ENCODE measurements at places on chromosomes 11 and 22.

GRCh38 chr11:109036011-109036410, 371.1 kb downstream of the DDX10 start:
- no peak for DNase-seq

DNA sequence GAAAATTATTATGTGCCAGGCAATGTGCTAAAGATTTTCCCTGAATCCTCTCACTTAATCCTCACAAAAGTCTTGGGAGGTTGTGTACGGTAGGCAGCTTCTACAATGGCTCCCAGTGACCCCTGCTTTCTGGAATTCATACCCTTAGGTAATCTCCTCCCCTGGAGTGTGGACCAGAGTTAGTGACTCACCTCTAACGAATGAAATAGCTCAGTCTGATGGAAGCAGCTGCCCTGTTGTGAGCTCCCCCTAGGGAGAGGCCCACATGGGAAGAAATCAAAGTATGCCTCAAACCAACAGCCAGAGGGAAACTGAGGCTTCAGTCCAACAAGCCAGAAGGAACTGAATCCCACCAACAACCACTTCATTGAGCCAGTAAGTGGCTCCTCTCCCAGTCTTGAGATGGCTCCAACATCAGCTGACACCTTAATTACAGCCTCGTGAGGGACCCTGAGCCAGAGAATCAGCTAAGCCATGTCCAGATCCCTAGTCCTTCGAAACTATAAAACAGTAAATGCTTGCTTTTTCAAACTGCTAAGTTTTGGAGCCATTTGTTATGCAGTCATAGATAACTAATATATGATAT, 98.9 kb upstream of the ISX start:
- no peak for DNase-seq

DNA sequence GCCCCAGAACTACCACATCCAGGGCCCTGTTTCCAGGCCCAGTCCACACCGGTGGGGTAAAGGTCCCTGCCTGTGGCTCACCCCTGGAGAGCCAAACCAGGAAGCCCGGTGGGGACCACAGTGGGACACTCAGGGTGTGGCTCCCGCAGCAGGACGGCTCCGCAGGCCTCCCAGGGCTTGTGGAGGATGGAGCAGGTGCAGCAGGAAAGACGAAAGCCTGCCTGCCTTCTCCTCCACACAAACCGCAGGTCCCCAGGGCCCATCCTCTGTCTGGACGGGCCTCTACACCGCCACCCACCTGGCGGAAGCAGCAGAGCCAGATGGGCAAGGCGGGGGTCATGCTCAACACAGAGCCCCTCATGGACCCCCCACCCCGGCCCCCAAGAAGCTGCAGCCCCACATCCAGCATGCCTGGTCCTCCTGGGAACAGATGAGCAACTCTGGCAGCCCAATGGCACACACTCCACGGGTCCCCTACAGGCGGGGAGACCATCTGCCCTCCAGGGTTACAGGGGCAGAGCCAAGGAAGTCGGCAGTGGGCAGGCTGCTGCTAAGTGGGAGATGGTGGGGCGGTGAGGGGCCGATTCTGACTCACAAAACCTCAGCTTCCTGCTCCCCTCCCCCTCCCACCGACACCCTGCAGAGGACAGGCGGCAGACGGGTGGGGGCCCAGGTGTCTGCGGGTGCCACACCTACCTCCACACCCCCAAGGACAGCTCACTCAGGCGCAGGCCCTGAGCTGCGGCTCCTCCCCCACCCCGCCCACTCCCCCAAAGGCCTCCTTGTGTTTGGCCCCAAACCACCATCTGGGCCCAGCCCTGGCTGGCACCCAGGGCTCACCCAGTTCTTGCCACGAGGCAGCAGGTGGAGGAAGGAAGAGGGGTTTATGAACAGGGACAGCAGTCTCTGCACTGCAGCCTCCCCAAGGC, 5.2 kb downstream of the SBF1 start:
- no peak for DNase-seq

- no peak for DNase-seq
Measured at GRCh38 chr11:64592234-64592615, 1.2 kb downstream of the SLC22A12 start.

GRCh38 chr11:86418917-86419316, 44.2 kb downstream of the CCDC81 start:
- DNase-seq = no peak

- no peak for DNase-seq
Measured at GRCh38 chr11:47175746-47176327, 842 bp downstream of the ARFGAP2 start.

DNA sequence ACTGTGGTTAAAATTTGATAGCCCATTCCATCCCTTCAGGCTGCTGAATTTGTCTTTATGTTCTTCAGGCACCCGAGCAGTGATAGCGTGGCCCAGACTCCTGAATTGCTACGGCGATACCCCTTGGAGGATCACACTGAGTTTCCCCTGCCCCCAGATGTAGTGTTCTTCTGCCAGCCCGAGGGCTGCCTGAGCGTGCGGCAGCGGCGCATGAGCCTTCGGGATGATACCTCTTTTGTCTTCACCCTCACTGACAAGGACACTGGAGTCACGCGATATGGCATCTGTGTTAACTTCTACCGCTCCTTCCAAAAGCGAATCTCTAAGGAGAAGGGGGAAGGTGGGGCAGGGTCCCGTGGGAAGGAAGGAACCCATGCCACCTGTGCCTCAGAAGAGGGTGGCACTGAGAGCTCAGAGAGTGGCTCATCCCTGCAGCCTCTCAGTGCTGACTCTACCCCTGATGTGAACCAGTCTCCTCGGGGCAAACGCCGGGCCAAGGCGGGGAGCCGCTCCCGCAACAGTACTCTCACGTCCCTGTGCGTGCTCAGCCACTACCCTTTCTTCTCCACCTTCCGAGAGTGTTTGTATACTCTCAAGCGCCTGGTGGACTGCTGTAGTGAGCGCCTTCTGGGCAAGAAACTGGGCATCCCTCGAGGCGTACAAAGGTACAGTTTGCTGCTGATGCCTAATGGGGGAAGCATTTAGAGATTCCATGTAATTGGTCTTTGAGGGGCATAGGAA, 4.7 kb downstream of the MADD start:
- no peak for DNase-seq

GRCh38 chr11:67571443-67571842, 12.2 kb upstream of the GSTP1 start:
- DNase-seq = no peak

- no peak for DNase-seq
Measured at GRCh38 chr11:59771605-59772004, 16.4 kb downstream of the STX3 start.

DNA sequence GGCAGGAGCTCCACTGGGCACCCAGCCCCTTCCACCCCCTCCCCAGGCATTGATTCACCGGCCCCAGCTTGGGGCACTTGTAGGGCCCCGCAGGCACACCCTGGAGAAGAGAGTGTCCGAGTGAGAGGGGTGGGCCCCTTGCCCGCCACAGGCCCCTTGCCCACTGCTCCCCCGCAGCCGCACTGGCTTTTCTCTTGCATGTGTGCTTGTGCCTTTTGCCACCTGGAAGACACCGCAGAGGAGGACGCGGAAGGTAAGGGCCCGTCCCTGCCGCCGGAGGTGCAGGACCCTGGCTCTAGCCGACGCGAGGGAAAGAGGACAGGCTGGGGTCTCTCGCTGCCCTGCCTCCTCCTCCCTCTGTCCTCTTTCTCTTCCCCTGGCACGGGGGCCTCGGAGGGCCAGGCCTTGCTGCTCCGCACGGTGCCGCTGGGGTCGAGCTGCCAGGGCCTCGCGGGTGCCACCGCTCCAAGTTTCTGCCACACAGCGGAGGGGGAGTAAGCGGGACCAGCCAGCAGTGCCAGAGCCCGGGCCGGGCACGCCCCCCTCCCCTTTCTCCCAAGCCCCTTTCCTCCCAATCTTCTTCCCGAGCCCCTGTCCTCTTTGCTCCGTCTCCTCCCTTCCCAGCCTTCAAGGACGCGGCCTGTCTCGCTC, 9.5 kb downstream of the TNNT3 start:
- no peak for DNase-seq

DNA sequence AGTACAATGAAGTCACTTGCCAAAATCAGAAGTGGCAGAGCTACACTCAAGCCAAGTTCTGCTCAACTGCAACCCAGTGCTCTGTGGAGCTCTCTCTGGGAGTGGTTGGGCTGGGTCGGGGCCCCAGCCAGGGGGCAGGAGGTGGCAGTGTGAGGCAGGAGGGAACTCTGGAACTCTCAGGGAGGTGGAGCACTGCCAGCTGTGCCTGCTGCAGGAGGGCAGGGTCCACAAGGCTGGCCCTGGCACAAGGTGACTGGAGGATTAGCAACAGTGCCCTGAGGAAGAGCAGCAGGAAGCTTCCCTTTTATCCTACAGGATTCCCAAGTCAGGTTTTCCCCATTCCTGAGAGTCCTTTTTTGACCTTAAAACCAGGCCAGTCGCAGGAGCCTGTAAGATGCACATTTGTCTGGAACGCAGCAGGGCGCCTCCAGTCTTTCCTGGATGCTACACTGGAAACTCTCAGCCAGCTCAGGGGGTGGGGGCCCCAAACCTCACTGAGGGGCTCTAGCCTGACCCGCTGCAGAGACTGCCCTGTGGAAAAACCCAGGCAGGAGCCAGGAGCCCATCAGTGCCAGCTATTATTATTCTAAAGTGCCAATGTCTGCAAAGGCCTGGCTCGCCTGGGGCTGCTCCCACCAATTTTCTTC, 31.8 kb downstream of the DKK3 start:
- DNase-seq = no peak

DNA sequence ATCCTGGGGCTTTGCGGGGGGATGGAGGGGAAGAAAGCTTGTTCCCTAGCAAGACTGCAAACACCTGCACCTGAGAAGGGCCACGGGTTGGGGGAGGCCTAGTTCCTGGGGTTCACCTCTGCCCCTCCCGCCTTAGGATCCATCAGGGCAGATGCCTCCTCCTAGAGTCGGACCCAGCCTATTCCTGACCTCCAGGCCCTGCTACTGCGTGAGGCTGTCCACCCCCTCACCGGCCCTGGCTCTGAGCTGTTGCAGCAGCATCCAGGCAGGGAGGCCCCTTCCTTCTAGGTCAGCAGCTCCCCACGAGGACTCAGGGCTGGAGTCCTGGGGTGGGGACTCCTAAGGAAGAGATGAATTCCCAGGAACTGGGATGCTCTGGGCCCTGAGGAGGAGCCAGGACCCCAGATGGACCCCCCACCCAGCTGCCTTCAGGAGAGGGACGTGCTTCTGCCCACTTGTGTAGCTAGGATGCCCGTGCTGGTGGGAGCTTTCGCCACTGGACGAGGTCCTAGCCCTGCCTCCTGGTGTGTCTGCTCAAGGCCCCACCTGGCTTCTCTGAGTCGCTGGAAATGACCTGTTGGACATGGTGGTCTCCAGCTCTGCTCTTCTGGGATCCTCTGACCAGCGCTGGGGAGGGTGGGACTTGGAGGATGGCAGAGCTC, 10.3 kb downstream of the MRGPRF start:
- DNase-seq = no peak

GRCh38 chr11:57513452-57513795, 2.1 kb downstream of the SLC43A1 start:
- no peak for DNase-seq

Data from hippocampal formation (tissue), 2 donors.